CD4-positive, alpha-beta T cell treated with Interleukin-6 for 4 hours (primary cell): ENCODE measurements at places on chromosomes 7 and 10.

GRCh38 chr10:33493978-33494377 lies 159.5 kb upstream of the NRP1 start:
- DNase-seq = no peak

GRCh38 chr7:47669901-47670384 lies 88.0 kb upstream of the TNS3 start:
- DNase-seq = no peak

- no peak for DNase-seq
Observed at GRCh38 chr10:106107706-106108105, 1056.8 kb downstream of the SORCS1 start.

DNA sequence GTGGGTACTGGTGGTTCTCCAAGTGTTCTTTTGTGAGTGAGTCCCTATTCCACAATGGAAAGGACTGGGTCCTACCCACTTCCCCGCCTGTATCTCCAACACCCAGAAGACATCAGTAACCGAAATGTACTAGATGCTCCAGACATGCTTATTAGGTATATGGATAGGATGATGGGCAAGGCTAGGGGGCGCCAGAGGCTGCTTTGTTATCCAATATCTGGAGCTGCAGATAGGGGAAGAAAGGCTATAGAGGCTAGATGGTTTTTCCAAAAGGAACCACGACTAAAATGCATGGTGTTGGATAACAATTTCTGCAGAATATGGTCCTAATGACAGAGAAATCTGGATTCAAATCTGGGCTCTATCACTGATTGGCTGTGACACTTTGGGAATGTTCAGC lies 56.2 kb upstream of the TM9SF3 start:
- peak; percentile 42 for DNase-seq

DNA sequence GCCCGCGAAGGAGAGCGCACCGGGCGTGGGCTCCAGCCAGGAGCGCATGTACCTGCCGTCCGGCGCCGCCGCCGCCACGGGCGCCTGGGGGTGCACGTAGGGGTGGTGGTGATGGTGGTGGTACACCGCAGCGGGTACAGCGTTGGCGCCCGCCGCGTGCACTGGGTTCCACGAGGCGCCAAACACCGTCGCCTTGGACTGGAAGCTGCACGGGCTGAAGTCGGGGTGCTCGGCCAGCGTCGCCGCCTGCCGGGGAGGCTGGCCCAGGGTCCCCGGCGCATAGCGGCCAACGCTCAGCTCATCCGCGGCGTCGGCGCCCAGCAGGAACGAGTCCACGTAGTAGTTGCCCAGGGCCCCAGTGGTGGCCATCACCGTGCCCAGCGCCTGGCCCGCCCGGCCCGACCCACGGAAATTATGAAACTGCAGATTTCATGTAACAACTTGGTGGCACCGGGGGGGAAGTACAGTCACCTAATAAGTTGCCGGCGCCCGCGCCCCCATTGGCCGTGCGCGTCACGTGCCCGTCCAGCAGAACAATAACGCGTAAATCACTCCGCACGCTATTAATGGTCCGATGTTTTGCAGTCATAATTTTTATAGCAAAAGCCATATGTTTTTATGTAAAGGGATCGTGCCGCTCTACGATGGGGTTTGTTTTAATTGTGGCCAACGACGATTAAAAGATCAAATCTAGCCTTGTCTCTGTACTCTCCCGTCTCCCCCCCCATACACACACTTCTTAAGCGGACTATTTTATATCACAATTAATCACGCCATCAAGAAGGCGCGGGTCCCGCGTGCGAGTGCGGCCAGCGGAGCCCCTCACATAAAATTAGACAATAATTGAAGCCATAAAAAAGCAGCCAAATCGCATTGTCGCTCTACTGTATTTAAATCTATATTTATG lies at the start of gene HOXA9:
HOXA9 (minus strand) TSS at position 449 of the 907 bp plus-strand sequence; CDS start at position 369, 80 bp downstream.
- DNase-seq = no peak

DNA sequence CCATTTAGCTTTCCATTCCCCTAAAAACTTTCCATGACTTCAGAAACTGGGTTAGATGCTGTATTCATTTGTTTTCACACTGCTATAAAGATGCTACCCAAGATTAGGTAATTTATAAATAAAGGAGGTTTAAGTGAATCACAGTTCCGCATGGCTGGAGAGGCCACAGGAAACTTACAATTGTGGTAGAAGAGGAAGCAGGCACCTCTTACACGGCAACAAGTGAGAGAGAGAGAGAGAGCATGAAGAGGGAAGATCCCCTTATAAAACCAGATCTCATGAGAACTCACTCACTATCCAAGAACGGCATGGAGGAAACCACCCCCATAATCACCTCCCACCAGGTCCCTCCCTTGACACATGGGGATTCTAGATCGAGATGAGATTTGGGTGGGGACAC lies 336.8 kb downstream of the TFEC start:
- DNase-seq = no peak

GRCh38 chr10:129810-130209 lies 5.4 kb upstream of the ZMYND11 start:
- DNase-seq = no peak

GRCh38 chr7:149495785-149496641 lies 1.6 kb downstream of the ZNF746 start:
- DNase-seq = peak; percentile 10

GRCh38 chr7:39609113-39609934 lies 14.0 kb upstream of the RALA start:
- peak; percentile 41 for DNase-seq

- no peak for DNase-seq
Observed at GRCh38 chr10:129898706-129899268, 65.3 kb downstream of the EBF3 start.

GRCh38 chr7:118080947-118081346 lies 103.0 kb upstream of the LSM8 start:
- no peak for DNase-seq

GRCh38 chr10:112202561-112203241 lies 19.1 kb upstream of the GPAM start:
- no peak for DNase-seq
